Peyer's patch (tissue), 4 donors: ENCODE measurements at places on chromosomes 2 and 18. TPM values are rescaled to one million over a fixed set of nuclear protein-coding genes. Genes with fewer than 3 reads are reported as not detected.

DNA sequence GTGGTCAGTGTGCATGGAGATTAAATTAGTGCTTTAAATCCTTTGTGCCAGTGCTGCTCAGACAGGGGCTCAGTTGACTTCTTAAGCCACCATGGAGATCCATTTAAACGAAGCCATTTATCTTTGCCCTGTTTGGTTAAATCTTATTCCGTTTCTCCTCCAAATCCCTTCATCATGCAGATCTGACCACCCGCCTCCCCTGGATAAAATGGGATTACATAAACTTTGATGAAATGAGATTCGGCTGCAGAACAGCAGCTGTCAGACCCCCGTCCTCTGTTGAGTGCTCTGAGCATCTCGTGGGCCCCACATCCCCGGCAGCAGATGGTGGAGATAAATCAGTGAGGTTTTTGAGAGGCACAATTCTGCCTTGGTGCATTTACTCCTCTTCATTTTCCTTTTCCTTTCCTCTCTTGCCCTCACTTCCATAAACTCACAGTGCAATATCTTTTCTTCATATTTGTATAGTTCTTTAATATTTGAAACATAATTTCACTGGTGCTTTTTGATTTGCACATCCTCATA is 84.4 kb upstream of the TWIST2 start:
- no peaks in the 10 kb centered on the region for H3K4me1 ChIP-seq
- H3K27ac ChIP-seq: no peak overlapping the region
- H3K27me3 ChIP-seq: no peaks in the 10 kb centered on the region
- DNase-seq: no peak

- no peaks in the 10 kb centered on the region for H3K4me1 ChIP-seq
- H3K27me3 ChIP-seq: no peaks in the 10 kb centered on the region
- H3K27ac ChIP-seq: no peak overlapping the region
- H3K4me3 ChIP-seq: no peak overlapping the region
Observed at GRCh38 chr2:146209842-146210275, 1635.0 kb upstream of the ACVR2A start.

DNA sequence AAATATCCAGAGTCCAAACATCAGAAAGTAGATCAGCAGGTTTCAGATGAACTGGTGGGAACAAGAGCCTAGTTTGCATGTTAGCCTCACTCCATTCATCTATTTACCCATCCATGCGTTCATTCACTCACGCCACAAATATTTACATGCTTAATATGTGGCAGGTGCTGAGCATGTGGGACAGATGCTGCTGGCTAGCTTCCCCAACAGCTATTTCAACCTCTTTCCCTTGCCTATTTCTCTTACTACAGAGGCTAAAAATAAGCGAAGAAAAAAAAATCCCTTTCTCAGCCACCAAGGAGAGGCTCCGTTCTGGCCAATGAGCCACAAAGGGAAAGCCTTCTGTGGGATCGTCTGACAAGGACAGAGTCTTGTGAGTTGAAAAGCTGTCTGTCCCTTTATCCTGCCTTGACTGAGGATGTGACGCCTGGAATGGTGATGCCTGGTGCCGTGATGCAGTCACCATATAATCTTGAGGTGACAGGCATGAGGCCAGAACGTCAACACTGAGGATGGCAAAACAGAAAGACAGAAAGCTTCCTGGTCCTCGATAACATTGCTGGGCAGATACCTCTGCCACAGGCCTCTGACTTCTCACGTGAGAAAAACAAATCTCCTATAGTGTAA is 78.2 kb downstream of the KCTD1 start:
- H3K4me3 ChIP-seq: no peak overlapping the region
- H3K36me3 ChIP-seq: no peaks in the 10 kb centered on the region
- no peaks in the 10 kb centered on the region for H3K27me3 ChIP-seq
- H3K27ac ChIP-seq: no peak overlapping the region

DNA sequence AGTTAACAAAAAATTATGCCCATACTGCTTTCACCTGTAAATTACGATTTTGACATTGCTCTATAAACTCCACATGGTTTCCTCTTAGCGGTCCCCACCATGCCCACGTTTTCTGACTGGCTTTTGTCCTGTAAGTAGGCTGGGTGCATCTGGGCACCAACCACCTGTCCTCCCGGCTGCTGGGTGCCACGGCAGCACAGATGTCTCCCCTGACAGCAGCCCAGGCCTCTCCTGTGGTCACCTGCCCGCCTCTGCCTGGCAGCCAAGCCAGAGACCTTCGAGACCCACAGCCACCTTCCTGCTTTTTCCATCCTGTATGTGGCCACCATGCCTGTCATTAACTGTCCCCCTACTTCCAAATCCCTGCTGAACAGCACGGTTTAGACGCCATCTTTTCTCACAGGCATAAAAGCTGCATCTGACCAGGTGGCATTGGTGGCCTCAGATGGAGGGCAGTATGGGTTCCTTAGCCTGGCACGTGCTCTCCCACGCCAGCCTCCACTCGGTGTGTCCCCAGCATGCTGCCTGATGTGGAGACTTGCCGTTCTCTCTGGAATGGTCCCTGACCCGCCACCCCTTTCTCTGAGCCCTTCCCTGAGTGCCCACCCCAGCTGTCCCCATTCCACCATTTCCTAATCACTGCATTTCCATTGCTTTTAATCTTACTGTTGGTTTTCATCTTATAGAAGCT is 18.9 kb downstream of the SNORC start:
- no peaks in the 10 kb centered on the region for H3K4me1 ChIP-seq
- no peak overlapping the region for H3K27ac ChIP-seq
- no peak overlapping the region for H3K4me3 ChIP-seq
- H3K36me3 ChIP-seq: no peaks in the 10 kb centered on the region
- DNase-seq: peak; percentile 33

DNA sequence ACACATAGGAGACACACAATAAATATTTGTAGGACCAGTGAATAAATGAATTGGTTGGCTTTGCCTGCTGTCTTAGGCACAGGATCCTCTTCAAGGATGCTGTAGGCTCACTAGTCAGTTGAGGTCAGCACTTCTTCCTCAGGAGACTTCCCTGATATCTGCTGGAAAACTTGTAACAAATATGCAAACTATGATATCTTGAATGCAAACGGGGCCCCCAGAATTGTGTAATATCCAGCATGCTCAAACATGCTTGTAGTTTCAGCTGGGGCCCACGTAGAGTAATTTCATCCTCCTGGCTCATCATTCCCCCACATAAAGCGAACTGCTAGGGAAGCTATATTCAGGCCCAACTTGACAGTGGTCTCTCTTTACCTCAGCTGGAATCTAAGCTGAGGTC is 43.6 kb downstream of the POLE4 start:
- H3K4me3 ChIP-seq: no peak overlapping the region
- H3K27ac ChIP-seq: no peak overlapping the region
- DNase-seq: no peak
- H3K36me3 ChIP-seq: no peaks in the 10 kb centered on the region
- no peaks in the 10 kb centered on the region for H3K4me1 ChIP-seq

- H3K4me3 ChIP-seq: no peak overlapping the region
- no peaks in the 10 kb centered on the region for H3K27me3 ChIP-seq
- H3K36me3 ChIP-seq: peaks cover 66% of the 10 kb centered on the region
- no peaks in the 10 kb centered on the region for H3K4me1 ChIP-seq
- DNase-seq: no peak
- no peak overlapping the region for H3K27ac ChIP-seq
Observed at GRCh38 chr2:161228511-161229240, 68.4 kb downstream of the TANK start.

- H3K36me3 ChIP-seq: no peaks in the 10 kb centered on the region
- no peaks in the 10 kb centered on the region for H3K27me3 ChIP-seq
- no peak overlapping the region for H3K4me3 ChIP-seq
- DNase-seq: no peak
- no peaks in the 10 kb centered on the region for H3K4me1 ChIP-seq
- H3K27ac ChIP-seq: no peak overlapping the region
Observed at GRCh38 chr2:240836781-240837467, 16.9 kb upstream of the KIF1A start.

DNA sequence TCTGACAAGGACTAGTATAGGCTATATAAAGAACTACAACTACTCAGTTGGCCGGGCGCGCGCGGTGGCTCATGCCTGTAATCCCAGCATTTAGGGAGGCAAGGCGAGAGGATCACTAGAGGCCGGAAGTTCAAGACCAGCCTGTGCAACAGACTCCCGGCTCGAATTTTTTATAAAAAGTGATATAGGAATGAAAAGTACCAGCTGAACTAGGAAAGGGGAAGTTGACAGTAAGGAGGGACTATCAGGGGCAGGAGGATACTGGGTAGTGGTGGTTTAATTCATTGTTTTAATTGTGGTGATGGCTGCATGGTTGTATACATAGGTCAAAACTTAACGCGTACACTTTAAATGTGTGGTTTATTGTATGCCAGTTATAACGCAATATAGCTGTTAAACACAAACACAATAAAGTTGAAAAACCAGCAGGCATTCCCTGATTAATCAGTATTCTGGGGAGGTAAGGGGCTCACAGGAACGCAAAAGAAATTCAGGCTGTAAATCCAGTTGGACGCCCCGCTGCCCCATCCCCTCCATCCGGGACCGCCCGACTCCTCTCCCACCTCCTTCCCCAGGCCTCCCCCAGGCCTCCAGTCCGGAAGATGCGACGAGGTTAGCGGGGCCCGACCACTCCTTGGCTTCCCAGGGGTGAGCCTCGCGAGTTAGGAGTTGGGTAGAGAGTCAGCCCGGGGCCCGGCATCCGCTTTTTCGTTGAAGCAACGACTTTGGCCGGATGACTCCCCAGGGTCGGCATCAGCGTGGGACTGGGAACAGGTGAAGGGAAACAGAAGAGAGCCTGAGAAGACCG is 746 bp upstream of the POLR1B start:
- no peaks in the 10 kb centered on the region for H3K27me3 ChIP-seq
- H3K4me3 ChIP-seq: peak overlapping the region; percentile 63
- no peaks in the 10 kb centered on the region for H3K36me3 ChIP-seq
- peak overlapping the region; percentile 83 for H3K27ac ChIP-seq
- peaks cover 4% of the 10 kb centered on the region for H3K4me1 ChIP-seq
- peak; percentile 84 for DNase-seq

GRCh38 chr2:108570416-108570815 is 36.1 kb downstream of the LIMS1 start:
- no peak for DNase-seq
- no peak overlapping the region for H3K4me3 ChIP-seq
- no peaks in the 10 kb centered on the region for H3K36me3 ChIP-seq
- no peaks in the 10 kb centered on the region for H3K4me1 ChIP-seq
- H3K27me3 ChIP-seq: no peaks in the 10 kb centered on the region

The RAB6C gene
- total RNA-seq: not detected

DNA sequence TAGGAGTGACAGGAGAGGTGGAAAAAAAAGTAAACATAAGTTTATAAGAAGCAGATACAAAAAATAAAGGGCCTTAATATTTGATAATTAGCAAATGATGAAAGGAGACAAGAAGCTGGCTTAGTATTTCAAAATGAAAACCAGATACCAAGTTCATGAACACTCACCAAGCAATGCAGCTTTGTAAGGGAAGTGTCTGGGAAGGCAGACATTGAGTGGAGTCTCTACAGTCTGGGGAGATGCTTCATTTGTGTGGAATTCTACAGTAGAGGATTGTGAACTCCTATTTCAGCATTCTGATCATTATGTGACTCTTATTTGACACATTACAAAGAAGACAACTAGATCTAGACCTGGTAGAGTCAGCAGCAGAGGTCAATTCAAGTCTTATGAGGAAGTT is 1072.7 kb downstream of the DSC3 start:
- no peaks in the 10 kb centered on the region for H3K4me1 ChIP-seq
- no peak overlapping the region for H3K4me3 ChIP-seq
- no peaks in the 10 kb centered on the region for H3K27me3 ChIP-seq
- DNase-seq: no peak
- no peaks in the 10 kb centered on the region for H3K36me3 ChIP-seq

DNA sequence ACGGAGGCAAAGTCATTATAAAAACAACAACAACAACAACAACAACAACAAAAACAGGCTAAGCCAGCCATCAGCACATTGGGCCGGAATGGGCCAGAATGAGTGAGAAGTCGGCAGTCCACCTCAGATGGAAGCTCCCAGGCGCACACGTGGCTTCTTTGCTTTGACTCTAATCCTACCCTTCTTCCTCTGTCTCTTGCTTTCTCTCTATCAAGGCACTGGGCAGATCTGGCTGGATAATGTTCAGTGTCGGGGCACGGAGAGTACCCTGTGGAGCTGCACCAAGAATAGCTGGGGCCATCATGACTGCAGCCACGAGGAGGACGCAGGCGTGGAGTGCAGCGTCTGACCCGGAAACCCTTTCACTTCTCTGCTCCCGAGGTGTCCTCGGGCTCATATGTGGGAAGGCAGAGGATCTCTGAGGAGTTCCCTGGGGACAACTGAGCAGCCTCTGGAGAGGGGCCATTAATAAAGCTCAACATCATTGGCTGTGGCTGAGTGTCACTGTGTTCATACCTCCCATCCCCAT is 52.2 kb downstream of the MARCO start:
- no peak overlapping the region for H3K4me3 ChIP-seq
- DNase-seq: no peak
- H3K27ac ChIP-seq: no peak overlapping the region
- no peaks in the 10 kb centered on the region for H3K36me3 ChIP-seq

- peak overlapping the region; percentile 4 for H3K27ac ChIP-seq
- no peak overlapping the region for H3K4me3 ChIP-seq
- no peaks in the 10 kb centered on the region for H3K27me3 ChIP-seq
- no peaks in the 10 kb centered on the region for H3K4me1 ChIP-seq
- no peaks in the 10 kb centered on the region for H3K36me3 ChIP-seq
Observed at GRCh38 chr2:54859997-54860701, 136.7 kb downstream of the EML6 start.

GRCh38 chr2:5521461-5521860 is 170.7 kb upstream of the SOX11 start:
- no peaks in the 10 kb centered on the region for H3K36me3 ChIP-seq
- no peaks in the 10 kb centered on the region for H3K4me1 ChIP-seq
- no peak for DNase-seq
- no peaks in the 10 kb centered on the region for H3K27me3 ChIP-seq
- no peak overlapping the region for H3K27ac ChIP-seq
- H3K4me3 ChIP-seq: no peak overlapping the region

The KCNJ13 gene
- 98.2 TPM for total RNA-seq
